ENCODE measurements at places on chromosomes 1 and 21.

GRCh38 chr21:26001356-26001755, 169.2 kb downstream of the APP start:
- DNase-seq = no peak

GRCh38 chr1:207333620-207334019, 12.1 kb downstream of the CD55 start:
- DNase-seq = no peak

DNA sequence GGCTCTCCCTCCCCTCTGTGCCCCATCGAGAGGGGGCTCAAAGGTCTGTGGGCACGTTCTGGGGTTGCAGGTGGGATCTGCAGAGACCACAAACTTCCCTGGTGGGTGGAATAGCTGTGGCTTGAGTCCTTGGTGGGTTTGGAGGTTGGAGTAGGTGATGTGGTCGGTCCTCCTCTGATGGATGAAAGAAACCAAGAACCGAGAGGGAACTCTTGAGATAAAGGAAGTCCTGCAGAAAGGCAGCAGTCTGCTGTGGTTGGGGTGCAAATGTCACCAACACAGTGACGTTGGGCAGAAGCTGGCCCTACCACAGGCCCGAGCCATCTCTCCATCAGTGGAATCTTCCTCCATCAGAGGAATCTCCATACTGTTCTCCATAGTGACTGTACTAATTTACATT, 171.8 kb downstream of the FCRL5 start:
- no peak for DNase-seq

DNA sequence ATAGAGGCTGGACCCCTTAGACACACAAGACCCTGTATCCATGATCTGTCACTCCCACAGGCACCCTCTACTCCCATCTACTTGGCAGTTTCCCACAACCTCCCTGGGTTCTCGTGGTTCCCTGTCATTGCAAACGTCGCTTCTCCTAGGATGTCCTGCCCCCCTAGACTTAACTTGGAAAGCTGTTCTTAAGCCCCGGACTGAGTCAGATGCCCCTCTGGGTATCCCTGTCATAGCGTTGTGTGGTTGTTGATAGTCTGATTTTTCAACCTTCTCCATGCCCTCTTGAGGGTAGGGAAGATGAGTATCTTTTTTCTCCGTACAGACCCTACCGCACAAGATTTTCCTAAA, 11.8 kb downstream of the RCC1 start:
- no peak for DNase-seq

DNA sequence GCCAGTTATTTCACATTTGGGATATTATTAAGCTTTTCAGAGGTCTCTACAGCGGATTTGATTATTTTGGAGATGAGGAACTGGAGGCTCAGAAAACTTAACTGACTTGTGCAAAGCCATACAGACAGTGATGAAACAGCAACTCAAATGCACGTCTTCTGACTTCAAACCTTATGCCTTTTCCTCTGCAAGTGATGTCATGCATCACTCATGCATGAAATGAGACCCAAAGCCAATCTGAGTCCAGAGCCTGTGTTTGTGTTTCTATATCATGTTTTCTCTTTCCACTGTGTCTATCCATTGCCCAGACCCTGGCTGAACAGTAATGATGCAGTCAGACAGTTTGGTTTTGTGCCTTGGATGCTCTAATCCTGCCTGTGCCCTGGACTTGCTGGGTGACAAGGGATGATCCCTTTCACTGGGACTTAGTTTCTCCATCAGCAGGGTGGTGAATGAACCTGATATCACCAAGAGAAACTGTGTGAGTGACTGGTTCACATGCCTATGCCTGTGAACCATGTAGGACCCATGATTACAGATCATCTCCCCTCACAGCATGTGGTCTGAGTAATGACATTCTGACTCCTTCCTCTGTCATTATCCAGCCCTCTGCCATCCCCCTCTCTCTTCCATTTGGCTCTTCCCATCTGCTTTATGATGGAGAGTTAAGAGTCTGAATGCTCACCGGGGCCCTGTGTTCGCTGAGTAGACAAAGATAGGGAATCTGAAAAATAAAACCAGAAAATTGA, 33.4 kb downstream of the SLAMF6 start:
- no peak for DNase-seq

DNA sequence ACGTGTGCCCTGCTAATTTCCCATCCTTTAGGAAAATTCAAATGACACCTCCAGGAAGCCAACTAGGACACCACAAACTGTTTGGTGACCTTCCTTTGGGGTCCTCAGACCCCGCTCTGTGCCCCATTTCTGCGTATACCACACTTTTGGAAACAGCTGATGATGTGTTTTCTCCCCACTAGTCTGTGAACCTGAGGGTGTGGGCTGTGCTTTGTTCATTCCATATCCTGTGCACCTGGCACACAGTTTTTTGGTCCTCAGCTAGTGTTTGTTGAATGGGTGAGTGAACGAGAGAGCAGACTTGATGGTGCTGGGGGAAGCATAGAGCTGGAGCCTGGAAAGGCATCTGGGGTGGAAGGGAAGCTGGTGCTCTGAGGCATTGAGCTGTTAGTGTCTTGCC, 48.6 kb downstream of the RPS6KA1 start:
- no peak for DNase-seq

- no peak for DNase-seq
Measured at GRCh38 chr21:44840771-44841170, 22.9 kb upstream of the SUMO3 start.

DNA sequence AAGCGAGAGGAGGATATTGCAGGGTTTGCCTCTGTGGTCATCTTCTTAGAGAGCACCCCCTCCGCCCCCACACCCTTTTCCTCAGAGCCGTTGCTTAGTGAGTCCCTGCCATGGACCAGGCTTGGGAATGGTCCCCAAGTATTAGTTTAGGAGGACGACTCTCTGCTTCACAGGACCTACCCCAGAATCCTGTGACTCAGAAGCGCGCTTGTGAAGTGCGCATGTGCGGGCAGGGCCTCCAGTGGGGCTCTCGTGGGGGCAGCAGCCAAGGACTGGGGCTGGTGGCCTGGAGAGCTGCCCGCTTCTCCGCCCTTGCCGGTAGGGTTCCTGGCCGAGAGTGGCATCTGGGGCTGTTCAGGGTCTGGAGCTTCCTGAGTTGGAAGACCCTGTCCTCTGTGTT, 37.3 kb upstream of the HMGN1 start:
- no peak for DNase-seq

- DNase-seq = peak; percentile 86
Measured at GRCh38 chr1:41851589-41851988, 67.1 kb downstream of the HIVEP3 start.

DNA sequence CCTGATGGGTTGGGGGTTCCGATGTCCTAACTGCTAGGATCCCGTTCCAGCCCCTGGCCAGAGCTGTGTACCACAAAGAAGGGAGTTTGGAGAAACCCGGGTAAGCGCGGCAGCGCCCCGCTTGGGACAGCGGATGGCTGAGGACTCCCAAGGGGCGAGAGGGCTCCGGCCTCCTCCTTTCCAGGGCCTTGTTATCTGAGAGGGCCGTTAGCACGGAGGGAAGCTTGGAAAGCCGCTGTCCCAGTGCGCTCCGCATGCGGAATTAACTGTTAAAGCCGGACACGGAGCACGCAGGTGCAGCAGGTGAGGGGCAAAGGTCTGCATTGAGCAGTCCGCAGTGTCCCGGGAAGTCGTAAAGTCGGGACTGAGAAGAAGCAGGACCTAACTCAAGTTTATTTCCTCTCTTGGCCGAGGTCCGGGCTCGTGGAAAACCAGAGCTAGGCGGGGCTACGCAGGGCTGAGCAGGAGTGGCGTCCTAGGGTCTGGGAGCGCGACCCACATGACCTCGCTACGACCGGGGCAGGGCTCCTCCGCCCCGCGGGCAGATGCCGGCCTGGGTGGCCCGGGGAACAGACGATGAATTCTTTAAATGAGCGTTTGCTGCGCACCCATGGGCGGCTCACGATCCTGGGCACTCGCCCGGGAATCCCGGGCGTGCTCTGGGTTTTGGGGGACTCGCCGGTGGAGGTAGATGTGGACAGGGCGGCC, 4.5 kb downstream of the LHX4 start:
- no peak for DNase-seq

DNA sequence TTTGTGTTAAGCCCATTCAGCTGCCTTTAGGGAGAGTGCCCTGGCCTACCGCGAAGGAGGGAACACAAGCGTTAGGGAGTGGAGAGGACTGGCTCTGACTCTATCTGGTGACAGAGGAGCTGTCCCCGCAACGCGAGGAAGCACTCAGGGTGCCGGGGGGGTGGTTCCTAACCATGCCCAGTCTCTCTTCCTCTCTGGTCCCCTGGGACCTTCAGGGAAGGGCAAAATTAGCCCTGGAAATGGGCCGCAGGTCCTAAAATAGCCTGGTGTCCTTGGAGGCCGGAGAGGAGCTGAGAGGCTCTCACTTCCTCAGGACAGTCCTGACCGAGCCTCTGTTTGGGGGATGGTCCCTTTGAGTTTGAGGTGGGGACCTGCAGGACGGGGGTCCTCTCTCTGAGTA, 5.8 kb downstream of the SLC45A1 start:
- no peak for DNase-seq

GRCh38 chr1:110525249-110525595, 6.2 kb upstream of the KCNA10 start:
- DNase-seq = no peak

DNA sequence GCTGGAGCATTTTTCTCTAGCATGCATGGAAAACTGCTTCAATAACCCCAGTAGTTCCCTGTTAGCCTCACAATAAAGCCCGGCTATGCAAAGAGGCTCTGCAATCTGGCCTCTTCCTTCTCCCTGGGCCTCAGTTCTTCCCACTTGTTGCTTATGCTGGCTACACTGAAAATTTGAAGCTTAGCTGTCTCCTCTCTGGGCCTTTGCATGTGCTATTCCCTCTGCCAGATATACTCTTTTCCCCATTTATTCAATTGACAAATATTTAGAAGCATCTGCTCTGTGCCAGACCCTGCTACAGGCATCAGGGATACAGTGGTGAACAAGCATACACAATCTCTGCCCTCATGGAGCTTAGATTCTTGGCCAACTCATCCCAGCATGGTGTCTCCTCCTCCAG, 15.3 kb downstream of the CRYBG2 start:
- no peak for DNase-seq

GRCh38 chr1:26838474-26839338, 12.2 kb downstream of the ZDHHC18 start:
- no peak for DNase-seq

DNA sequence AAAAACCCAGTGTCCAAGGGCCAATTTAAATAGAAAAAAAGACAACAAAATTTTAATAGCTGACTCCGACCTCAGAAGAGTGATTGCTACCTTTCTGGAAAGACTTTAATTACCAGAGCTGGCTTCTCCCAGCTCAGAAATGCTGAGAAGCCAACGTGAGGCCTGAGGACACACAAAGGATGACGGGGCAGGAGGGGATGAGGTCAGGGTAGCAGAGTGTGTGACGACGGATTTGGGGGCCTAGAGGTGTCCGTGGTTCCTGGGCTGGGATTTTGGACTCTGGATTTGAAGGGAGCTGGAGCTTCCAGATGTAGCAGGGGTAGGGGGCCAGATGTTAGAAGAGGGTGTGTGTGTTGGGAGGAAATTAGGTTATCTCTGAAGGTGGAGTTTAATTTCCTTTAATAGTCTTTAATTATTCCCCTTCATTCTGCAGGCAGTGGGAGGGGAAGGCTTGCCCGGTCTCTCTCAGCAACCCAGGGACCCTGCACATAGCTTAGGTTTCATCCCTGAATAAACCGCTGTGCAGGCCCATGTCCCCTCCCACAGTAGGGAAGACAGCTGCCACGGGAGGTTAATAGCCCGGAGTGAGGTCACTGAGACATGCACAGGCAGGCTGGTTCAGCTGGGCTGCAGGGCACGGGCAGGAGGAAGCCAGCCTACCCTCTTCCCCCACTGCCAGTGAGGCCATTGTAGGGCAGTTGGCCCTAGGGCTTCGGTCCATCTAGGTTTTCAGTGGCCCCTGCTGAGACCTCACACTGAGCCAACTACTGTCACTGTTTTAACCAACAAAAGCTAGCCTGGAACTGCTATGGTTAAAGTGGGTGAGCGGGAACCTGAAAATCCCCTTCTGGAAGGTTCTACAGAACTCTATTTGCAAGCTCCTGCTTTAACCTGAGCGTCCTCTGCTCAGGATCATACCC, 3.8 kb upstream of the PADI3 start:
- no peak for DNase-seq

DNA sequence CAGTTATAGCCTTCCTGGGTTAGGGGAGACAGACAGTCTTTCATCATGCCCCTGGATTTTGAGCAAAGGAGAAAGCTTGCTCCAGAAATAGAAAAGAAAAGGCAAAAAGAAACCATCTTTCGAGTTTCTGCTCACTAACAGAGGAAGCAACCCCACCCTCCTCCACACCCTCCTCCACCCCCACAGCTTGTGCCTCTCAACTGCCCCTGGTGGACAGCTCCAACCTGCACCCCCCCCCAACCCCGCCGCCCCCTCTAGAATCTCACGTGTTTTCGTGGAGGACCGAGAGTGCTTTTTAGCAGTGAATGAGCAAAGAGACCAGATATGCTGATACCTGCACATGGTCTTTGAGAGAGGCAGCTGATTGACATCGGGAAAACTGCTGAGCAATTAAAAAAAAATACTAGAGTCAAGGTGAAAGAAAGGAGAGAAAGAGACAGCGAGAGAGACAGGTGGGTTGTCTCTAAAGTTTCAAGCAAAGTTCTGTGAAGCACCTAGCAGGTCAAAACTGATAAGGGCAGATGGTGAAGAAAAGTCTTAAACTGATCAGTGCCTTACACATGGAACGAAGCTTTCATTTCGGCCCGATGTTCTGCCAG, 358.3 kb downstream of the KIF26B start:
- DNase-seq = no peak

DNA sequence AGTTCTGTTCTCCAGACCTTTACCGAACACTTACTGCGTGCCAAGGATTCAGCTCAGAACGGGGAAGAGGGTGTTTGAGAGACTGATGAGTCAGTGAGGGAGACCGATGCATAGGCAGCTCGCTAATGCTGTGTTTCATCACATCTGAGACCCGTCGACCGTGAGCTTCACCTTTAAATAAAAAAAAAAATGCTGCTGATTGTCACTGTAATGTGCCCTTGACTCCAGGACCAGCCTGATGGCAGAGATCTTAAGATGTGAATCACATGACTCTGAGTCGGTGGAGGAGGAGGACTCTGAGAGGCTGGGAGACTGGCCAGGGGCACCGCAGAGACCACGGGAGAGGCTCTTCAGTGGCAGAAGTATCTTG, 28.8 kb downstream of the SPSB1 start:
- DNase-seq = peak; percentile 91

- no peak for DNase-seq
Measured at GRCh38 chr1:199936441-199936840, 91.1 kb upstream of the NR5A2 start.

- no peak for DNase-seq
Measured at GRCh38 chr1:234973426-234974250, 155.0 kb downstream of the TOMM20 start.

- DNase-seq = no peak
Measured at GRCh38 chr1:212149566-212149965, 114.0 kb downstream of the DTL start.
